ENCODE measurements at places on chromosomes 13 and 19.
A peak's percentile ranks its signal among the peaks of the same experiment; 100 is the strongest.

DNA sequence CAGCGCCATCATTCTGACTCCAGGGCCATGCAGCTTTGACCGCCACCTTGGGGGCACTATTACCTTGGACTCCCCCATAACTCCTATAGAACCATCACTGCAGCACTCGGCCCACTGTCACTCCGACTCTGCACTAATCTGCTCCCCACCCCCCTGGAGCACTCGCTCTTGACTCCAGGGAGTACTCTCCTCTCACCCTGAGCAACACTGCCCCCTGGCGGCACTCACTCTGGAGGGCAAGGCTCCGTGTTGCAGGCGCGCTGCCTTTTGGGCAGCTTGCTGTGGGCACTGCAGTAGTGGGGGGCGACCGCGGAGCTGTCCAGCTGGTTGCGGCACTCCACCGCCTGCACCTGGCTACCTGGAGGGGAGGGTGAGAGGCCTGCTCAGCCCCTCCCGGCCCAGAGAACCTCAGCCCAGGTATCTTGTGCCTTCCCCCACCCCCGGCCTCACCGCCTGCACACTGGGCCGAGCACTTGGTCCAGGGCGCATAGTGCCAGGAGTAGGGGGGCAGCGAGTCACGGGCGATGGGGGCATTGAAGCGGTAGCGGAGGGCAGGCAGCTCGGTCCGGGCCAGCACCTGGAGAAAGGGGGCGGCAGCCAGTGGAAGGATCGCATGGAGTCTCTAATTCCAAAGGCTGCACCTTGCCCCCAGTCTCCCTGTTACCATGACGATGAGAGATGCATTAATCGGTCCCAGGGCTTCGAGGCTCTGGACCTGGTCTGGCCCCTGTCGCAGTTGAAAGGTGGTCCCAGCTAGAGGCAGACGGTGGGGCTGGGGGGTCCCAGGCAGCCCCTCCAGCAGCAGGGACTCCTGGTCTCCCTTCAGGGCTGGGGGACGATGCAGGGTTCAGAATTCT is 8.9 kb upstream of the MYO1F start:
- DNase-seq, result peak; percentile 72

GRCh38 chr13:48978942-48979601 is 3.4 kb downstream of the FNDC3A start:
- no peak for DNase-seq

DNA sequence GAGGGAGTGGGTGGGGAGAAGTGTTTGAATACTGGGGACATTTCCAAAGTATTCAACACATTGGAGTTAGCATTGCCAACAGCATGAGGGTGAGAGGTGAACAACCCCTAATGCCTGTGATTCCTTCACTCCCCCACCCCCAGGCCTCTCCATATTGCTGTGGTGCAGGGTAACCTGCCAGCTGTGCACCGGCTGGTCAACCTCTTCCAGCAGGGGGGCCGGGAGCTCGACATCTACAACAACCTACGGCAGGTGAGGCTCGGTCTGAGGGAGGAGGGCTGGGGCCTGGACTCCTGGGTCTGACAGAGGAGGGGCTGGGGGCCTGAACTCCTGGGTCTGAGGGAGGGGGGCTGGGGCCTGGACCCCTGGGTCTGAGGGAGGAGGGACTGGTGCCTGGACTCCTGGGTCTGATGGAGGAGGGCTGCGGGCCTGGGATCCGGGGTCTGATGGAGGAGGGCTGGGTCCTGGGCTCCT is 7.6 kb downstream of the BCL3 start:
- DNase-seq, result no peak

DNA sequence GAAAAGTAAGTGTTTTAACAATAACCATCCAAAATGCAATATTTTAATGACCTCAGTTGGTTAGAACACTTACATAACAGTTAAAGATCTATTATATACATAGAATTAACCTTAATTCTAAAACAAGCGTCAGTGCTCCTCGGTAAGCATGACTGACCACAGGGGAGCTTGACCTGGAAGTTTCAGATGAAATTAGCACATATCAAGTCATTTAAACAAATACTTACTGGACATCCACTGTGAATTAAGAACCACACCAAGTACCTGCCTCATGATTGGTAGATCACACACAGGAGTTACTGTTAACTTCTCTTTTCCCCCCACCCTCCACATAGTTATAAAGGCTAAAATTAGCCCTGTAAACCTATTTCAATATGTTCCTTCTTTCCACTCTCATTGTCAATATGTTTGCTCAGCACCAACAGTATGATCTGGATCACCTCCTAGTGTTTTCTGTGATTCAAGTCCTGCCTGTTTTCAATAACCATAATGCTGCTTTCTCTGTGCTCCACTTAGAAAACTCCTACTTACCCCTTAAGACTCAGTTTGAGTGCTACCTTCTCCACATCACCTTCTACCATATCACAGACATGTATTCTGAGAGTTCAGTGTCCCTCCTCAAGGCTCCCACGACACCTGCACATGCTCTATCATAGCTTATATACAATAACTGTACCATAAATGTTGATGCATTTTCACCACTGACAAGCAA is 209.0 kb downstream of the VWA8 start:
- DNase-seq, result no peak

DNA sequence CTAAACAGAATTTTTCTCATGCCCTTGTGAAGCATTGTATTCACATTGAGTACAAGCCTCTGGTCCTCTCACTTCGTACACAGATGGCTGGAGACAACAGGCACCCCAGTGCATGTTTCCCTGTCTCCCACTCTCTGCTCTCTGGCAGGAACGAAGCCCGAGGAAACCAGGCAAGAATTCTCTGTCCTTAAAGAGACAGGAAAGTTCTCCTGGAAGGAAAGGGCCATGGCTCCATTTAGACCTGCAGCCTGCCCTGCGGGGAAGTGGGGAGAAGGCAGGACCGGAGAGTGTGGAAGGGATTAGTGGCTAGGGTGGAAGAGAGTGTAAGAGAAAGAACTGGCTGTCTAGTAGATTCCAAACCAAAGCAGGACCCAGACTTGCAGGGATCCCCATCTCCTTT is 15.5 kb upstream of the AMER2 start:
- DNase-seq, result no peak

DNA sequence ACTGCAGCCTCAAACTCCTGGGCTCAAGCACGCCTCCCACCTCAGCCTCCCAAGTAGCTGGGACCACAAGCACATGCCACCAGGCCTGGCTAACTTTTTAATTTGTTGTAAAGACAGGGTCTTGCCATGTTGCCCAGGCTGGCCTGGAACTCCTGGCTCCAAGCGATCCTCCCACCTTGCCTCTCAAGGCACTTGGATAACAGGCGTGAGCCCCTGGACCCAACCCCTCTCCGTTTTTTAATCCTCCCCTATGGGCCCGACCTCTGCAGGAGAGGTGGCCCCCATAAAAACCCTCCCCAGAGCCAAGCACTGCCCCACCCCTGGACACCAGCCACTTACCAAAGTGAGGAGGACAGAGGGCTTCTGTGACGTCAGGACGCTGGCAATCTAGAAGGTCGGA is 28.6 kb downstream of the PEPD start:
- no peak for DNase-seq

DNA sequence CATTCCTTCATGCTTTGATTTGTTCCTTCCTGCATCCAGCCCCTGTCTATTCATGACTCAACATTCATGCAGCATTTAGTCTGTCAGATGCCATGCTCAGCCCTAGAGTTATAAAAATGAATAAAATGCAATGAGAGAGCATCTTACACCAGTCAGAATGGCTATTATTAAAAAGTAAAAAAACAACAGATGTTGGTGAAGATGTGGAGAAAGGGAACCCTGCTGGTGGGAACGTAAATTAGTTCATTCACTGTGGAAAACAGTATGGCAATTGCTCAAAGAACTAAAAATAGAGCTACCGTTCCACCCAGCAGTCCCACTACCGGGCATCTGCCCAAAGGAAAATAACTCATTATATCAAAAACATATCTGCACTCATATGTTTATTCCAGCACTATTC is 70.0 kb upstream of the GTF3A start:
- DNase-seq, result no peak

- no peak for DNase-seq
Observed at GRCh38 chr19:531753-532560, at the start of gene CDC34. Gene CDC34 (plus strand): TSS chr19:531760. CDS start chr19:531932, 172 bp downstream.

- DNase-seq, result no peak
Observed at GRCh38 chr13:79825959-79826358, 345.0 kb downstream of the NDFIP2 start.

DNA sequence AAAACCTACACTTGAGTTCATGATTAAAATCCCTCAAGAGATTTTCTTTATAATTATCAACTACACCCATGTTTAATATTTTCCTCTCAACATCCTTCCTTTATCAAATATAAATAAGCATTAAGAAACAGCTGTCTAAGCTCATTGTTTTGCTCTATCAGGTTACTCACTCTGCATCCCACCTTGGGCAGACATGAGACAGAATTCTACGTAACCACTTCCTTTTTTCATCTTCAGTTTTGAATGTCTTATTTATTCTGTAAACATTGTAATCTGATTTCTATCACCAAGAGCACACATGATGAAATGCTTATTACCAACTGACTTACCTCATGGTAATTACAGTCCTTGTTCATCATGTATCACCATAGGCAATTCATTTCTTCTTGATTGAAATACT is 1256.6 kb upstream of the ATXN8OS start:
- DNase-seq, result no peak

DNA sequence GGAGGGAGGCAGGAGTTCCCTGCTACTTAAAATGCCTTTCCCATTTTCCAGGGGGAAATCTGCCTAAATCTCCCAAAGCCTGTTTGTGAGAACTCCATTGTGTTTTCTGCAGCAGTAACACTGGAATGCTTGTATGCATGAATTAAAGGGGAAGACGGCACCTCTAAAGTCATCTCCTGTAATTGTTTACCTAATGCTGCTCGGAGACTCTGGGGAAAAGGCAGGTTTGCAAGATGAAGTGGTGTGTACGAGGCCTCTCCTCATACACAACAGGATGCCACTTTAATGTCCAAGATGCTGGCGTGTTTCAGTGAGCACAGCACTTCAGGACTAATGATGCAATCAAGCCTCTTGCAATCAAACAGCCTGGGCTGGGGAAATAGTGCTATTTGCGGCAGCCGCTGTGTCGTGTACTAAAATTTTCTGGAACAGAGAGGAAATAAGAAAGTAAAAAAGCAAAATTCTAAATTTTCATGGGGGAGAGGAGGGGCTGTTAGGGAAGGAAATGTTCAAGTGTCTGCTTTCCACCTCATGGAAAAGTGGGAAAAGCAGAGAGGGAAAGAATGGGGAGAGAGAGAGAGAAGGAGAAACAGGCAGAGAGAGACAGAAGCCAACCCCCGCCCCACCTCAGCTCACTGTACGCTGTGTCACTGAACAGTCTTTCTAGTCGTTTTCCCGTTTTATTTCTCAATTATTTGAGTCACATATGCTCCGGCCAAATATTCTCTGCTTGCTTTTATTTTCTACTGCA is 32.9 kb downstream of the TSHZ3 start:
- no peak for DNase-seq

DNA sequence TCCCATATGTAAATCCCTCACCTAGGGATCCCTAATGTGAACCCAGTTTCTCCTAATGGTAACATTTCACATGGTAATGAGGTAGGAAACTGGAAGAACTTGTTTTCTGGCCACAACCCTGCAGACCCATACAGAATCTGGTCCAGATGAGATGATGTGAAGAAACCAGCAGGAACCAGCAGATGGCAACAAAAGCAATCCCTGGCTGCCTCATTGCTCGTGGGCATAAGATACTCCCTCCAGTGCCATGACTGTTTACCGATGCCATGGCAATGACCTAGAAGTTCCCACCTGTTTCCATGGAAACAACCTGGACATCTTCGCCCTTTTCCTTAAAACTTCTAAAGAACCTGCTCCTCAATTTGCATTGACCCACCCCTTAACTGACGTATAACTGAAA is 1.4 kb upstream of the CD209 start:
- DNase-seq, result peak; percentile 7

GRCh38 chr13:105048677-105049076 is 1486.8 kb downstream of the EFNB2 start:
- no peak for DNase-seq

- DNase-seq, result no peak
Observed at GRCh38 chr19:15123900-15124299, 16.7 kb downstream of the SYDE1 start.

DNA sequence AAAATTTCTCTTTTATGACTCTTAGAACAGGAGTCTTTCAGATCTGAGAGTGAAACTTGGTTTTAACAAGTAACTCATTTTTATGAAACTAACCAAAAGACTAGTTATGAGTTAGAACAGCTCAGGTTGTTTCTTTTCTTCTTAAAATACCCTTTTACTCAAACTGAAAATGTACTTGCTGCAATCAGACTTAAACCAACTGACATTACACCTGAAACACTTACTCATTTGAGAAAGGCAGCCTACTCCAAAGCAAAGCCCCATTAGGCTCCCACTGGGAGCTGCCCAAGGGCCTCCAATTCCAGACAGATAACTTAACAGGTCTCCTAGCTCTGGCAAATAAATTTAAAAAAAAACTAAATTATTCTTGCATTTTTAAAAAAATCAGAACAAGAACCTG is 3.6 kb downstream of the FOXO1 start:
- no peak for DNase-seq

DNA sequence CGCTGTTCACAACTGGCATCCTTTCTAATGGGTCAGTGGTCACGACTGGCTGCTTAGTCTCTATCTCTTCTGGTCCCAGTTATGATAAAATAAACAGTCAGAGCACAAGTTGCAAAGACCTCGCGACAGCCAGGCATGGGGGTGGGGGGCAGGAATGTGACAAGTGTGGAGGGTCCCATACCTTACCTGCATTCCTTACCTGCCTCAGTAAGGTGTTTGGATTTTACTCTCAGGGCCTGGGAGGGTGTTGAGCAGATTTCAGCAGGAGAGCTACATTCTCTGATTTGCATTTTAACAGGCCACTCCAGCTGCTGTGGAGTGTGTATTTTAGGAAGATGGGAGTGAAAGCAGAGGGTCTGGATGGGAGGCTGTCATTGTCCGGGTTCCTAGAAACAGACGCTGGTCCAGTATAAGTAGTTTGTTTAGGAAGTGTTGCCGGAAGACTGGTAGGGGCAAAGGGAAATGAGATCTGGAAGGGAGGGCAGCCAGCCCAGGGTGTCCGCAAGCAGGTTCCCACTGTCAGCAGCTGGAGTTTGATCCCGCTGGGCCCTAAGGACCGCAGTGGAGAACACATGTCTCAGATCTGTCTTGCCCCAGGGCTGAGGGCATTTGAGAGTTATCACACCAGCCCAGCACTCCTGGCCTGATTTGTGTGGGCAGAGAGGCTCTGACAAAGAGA is 920.0 kb downstream of the UQCRFS1 start:
- DNase-seq, result no peak

Data from CD4-positive, alpha-beta T cell treated with Interleukin-12 subunit alpha and Interleukin-12 subunit beta, for 1 hour (primary cell).